ENCODE measurements at places on chromosomes 4 and X.

DNA sequence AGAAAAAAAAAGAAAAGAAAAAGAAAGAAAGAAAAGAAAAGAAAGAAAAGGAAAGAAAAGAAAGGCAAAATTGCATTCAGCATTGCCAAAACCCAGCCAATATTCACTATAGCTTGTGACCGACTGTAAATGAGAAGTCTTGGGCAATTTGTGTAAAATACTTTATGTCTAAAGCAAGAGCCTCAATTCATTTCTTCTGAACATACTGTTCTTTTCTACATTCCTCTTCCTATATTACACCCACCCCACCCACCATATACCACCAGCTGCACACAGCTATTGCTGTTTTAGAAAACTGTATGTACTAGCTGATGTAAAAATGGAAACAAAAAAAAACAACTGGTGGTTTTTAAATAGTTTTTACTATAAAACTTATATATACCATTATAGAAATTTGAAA, 156.9 kb upstream of the TTC29 start:
- DNase-seq = no peak

DNA sequence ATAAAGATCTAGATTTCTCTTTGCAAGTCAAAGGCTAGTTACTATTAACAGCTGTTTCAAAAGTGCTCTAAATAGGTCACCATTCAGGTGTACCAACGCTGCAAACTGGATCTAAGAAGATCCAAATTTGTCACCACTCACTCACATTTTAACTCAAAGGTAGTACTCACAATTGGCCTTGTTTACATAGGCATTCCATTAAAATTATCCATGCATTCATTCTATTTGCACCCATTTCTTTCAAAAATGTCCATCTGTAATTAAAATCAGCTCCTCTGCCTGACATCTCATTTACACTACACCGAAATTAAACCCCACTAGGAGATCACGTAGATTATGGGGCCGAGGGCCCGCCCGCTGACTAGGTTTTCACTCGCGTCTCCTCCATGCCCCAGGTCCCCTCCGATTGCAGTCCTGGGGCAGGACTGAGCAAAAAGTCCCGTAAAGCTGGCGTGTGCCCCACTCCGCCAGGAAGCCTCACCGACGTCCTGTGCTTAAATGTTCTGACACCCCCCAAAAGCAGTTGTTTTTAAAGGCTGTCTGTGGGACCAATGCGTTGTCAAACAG, 1.3 kb upstream of the ING2 start:
- no peak for DNase-seq

GRCh38 chr4:22014222-22014741, 65.7 kb upstream of the KCNIP4 start:
- DNase-seq = no peak

- DNase-seq = peak; percentile 69
Measured at GRCh38 chr4:186134257-186134656, 29.8 kb downstream of the FAM149A start.

DNA sequence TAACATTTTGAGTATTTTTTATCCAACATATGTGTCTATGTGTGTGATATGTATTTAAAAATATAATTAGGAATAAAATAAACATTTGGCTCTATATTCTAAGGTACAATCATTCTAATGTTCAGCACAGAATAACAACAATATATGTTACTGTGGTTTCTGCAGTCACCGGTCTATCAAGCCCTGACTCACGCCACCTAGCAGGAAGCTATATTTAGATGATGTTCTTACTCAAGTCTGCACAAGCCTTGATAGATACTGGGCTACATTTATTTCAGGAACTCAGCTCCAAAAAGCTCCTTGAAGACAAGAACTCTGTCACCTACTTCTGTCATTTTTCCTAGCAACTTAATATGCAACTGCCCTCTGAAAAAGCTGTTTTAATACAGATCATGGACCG, 152.0 kb upstream of the FTHL17 start:
- DNase-seq = no peak

- DNase-seq = no peak
Measured at GRCh38 chr4:170400361-170400760, 310.6 kb upstream of the AADAT start.

DNA sequence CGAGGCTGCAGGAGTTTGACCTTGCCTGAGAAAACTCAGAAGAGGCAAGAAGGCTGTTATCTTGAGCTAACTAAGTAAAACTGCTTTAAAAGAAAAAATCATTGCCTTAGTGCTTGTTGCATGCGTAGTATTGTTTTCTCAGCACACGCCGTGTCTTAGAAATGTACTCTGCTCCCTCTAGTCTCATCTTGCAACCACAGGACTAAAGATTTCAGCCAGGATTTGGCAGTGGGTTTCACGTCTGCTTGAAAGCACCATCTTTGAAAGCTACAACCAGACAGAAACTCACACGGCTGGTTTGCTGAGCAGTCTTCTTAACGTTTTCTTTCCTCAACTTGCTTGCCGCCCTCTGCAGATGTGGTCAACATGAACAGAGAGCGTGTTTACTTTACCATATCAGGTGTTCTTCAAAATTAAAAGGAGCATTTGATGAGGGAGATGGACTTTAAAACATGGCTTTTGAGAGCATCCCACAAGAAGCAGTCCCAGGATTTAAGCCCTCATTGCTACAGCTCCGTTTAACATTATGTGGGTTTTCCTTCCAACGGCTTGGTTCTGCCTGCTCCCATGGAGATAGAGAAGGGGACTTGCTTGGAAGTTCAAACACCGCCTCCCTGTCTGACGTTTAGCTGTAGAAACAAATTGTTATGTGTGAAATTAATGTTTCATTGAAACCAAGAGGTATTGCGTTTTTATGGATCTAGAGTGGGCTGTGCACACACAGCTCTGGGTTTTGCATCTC, 3.4 kb downstream of the SORCS2 start:
- DNase-seq = no peak

GRCh38 chr4:139770361-139770760, 104.7 kb downstream of the MGST2 start:
- DNase-seq = no peak

- DNase-seq = no peak
Measured at GRCh38 chrX:108590496-108590895, 145.9 kb downstream of the IRS4 start.

GRCh38 chrX:39705290-39705689, 392.5 kb downstream of the BCOR start:
- no peak for DNase-seq

- DNase-seq = no peak
Measured at GRCh38 chr4:8464381-8464780, 23.8 kb downstream of the TRMT44 start.

GRCh38 chrX:19086102-19086772, 36.0 kb downstream of the ADGRG2 start:
- DNase-seq = no peak

GRCh38 chrX:129984111-129984958, 1.9 kb downstream of the BCORL1 start:
- no peak for DNase-seq

- DNase-seq = peak; percentile 22
Measured at GRCh38 chr4:102299354-102300107, 45.8 kb downstream of the SLC39A8 start.

GRCh38 chr4:123477711-123478209, 81.2 kb downstream of the SPRY1 start:
- no peak for DNase-seq

DNA sequence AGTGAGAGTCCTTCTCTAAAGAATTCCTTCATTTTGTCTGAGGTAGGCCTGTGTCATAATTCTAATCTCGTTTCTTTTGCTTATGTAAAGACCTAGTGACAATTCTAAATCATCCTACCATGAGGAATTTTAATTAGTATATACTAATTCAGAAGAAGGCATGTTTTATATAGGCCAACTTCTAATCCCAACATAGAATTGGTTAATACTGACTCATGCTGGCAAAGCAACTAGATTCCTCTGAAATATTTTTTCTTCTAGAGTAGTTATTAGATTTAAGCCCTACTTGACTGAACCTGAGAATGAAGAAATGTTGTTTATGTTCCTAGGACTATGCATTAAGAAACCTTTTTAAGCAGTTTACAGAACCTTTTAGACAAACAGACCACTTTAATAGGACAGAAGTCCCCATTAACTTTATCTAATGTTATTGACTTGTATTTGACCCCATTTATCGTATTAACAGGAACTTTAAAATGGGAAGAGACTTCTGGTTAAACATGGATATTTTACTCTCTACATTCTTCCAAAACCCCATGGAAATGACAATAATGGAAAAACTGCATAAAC, 56.1 kb upstream of the EIF1AX start:
- no peak for DNase-seq

GRCh38 chrX:85977218-85977617, 70.1 kb downstream of the CHM start:
- no peak for DNase-seq

GRCh38 chrX:110383414-110383813, 24.8 kb downstream of the RTL9 start:
- DNase-seq = no peak

GRCh38 chr4:17166954-17167353, 268.5 kb upstream of the LDB2 start:
- peak; percentile 37 for DNase-seq

GRCh38 chr4:55791666-55792065, 27.9 kb upstream of the EXOC1L start:
- no peak for DNase-seq

GRCh38 chrX:8305350-8305749, 134.3 kb upstream of the VCX2 start:
- DNase-seq = no peak

- no peak for DNase-seq
Measured at GRCh38 chrX:10090319-10090718, 66.5 kb upstream of the CLCN4 start.

DNA sequence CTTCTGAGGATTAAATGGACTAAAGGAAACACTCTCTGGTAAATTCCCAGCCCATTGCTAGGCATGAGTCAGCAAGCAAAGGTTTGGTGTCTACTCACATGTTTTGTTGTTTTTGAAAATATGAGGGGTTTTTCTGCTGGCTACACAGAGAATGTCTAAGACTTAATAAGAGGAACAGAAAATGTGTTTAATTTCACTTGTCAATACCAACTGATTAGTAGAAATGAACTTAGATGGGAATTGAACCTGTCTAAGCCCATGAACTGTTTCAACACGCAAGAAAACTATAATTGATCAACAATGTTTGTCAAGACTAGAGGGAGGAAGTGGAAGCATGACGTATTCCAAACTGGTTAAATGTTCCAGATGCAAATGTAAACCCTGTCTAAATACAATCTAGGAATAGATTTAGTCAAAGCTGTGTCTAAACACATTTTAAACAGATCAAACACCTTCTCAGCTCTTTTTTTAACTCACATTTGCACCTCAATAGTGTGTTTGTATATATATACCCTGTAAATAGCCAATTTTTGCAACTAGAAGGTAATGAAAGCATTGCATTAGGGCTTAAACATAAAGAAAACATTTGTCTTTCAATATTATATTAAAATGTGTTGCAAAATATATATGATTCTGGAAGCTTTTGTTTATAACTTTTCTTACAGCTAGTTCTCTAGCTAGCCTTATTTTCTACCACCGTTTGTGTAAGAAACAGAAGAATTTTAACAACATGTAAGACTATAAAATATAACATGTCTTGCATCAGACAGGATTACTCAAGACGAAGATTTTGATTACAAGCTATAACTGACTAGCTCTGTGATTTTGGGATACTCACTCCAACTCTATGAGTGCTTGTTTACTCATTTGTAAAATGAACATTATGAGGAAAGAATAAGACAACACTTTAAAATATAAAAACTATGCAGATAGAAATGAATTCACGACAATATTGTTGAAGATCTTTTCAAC, 607.8 kb downstream of the FSTL5 start:
- DNase-seq = no peak

DNA sequence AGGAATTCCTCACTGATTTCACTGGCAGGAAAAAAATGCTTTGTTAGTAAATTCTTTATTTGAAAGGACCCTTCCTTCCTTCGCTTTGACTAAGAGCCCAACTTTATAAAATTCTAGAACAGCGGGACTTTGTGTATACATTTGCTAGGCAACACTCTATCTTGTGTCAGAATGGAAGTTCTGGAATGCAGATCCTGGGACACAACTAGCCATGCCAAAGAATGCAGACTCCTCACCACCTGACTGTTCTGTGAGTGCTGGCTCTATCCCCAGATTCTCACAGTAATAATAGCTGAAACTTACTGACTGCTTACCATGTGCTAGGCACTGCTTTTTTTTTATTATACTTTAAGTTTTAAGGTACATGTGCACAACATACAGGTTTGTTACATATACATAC, 73.3 kb upstream of the ZDHHC15 start:
- DNase-seq = peak; percentile 19

DNA sequence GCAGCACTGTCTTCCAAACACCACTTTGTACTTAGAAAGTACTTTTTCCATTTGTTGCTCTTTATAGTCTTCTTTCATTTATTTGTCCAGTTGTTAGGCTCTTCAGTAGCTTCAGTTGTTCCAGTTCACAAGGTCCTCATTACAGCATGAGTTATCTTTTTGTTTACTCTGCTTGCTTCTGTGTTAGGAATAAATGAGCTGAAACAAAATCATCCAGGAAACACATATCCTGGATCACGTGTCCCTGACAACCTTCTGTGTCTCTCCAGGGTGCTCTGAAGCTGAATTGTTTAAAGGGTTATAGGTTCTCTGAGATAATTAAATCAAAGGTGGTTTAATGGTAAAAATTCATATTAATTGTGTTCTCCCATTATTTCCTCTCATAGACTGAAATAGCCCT, 19.9 kb upstream of the KLHL8 start:
- DNase-seq = no peak

DNA sequence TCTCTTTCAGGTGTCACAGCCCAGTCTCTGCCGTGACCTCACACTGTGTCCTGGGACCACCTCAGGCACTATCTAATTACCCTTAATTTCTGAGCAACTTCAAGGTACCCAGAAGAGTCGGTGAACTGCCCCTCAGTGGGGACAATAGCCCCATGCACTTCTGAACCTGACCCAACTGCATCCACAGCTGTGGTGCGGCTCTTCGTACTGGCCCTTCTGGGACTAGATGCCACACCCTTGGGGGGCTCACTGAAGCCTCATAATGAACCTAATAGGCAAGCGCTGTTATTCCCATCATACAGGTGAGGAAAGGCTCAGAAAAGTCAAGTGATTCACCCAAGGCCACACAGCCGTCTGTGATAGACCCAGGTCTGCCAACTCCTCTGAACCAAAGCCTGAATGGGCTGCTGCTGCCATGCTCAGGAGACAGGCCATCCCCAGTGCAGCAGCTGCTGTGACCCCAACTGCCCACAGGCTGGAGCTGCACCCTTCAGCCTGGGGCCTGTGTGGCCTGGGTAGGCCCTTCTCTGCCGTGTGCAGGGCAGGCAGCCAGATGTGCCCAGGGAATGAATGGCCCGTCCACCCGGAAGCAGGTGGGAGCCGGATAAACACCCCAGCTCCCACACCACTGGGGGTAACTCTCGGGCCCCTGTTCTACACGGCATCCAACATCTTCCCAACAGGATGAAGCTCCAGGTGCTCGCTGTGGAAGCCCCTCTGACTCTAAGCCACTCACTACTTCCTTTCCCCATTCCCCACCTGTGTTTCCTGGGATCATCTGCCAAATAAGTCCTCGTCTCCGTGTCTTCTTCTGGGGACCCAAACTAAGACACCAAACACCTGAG, 35.9 kb downstream of the HMX1 start:
- no peak for DNase-seq

Data from globus pallidus (tissue), 1 donor.